ENCODE measurements at places on chromosomes 12 and 14. TPM values are rescaled to one million over a fixed set of nuclear protein-coding genes. Genes with fewer than 3 reads are reported as not detected.

Gene RBM23
- 151 TPM for polyA plus RNA-seq

Gene KRT2
- polyA plus RNA-seq: not detected

- no peak for DNase-seq
Observed at GRCh38 chr12:89884952-89885351, 176.3 kb upstream of the ATP2B1 start.

GRCh38 chr14:66758031-66758613 lies 250.2 kb downstream of the GPHN start:
- DNase-seq: no peak

Gene SPRING1
- 41.7 TPM for polyA plus RNA-seq
